ENCODE measurements at places on chromosomes 4 and X. TPM values are rescaled to one million over a fixed set of nuclear protein-coding genes. Genes with fewer than 3 reads are reported as not detected.
A peak's percentile ranks its signal among the peaks of the same experiment; 100 is the strongest.

AFP gene
- not detected for total RNA-seq

DNA sequence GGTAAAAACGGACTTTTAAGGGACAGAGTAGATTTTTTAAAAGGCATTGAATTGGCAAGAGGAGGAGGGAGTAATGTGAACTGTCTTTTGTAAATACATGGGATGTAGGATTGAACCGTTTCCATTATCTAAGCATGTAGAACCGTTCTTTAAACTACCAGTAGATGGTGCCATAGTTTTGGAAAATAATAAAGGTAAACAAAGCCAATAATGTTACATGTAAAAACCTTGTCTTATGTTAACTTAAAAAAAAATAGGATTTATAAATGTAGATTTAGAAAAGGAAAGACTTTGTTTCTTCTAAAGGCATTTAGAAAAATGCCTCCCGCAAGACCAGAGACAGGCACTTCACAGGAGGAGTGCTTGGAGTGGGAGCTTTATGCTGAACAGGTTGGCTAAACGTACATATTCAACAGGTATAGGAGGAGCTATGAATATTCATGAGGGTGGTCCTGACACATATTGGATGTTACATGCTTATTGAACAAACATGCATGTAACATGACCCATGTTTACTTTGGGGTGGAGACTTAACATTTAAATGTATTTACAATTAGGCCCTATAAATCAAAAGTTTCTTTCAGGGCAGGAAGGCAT is 45.5 kb upstream of the FAM241A start:
- peaks cover 22% of the 10 kb centered on the region for H3K27me3 ChIP-seq
- no peak for DNase-seq
- H3K4me1 ChIP-seq = peaks cover 20% of the 10 kb centered on the region
- no peak overlapping the region for H3K4me3 ChIP-seq
- no peaks in the 10 kb centered on the region for H3K36me3 ChIP-seq
- no peak overlapping the region for H3K27ac ChIP-seq

GRCh38 chrX:138765051-138765450 is 53.5 kb upstream of the FGF13 start:
- no peaks in the 10 kb centered on the region for H3K36me3 ChIP-seq
- H3K27ac ChIP-seq = no peak overlapping the region
- DNase-seq = no peak
- no peaks in the 10 kb centered on the region for H3K27me3 ChIP-seq

DNA sequence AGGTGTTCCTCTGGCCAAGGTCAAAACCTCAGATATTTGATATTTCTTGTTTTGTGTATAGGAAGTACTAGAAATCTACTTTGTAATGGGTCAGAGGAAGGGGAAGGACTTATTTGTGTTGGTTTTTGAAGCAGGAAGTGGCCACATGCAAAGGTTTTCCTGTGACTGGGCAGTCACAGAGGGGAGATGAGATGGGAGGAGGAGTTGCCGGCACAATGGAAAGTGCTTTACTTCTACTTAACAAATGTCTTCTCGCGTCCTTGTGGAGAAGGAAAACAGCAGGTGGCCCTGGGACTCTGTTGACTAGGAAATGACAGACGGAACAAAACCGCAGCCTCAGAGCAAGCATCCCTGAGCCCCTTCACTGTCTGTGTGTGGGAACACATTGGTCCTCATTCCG is 46.6 kb downstream of the SHROOM2 start:
- no peak overlapping the region for H3K27ac ChIP-seq
- no peaks in the 10 kb centered on the region for H3K4me1 ChIP-seq
- no peaks in the 10 kb centered on the region for H3K36me3 ChIP-seq
- H3K27me3 ChIP-seq = peaks cover 8% of the 10 kb centered on the region
- no peak overlapping the region for H3K4me3 ChIP-seq

GRCh38 chr4:15234856-15235126 is 193.0 kb upstream of the C1QTNF7 start:
- DNase-seq = no peak
- H3K4me3 ChIP-seq = no peak overlapping the region
- H3K27ac ChIP-seq = no peak overlapping the region
- H3K27me3 ChIP-seq = no peaks in the 10 kb centered on the region

CDKL5 gene
- total RNA-seq = 0.73 TPM

- H3K27me3 ChIP-seq = no peaks in the 10 kb centered on the region
- no peaks in the 10 kb centered on the region for H3K36me3 ChIP-seq
- no peak overlapping the region for H3K27ac ChIP-seq
- DNase-seq = no peak
- no peaks in the 10 kb centered on the region for H3K4me1 ChIP-seq
- H3K4me3 ChIP-seq = no peak overlapping the region
Observed at GRCh38 chr4:35250331-35250730, 994.0 kb downstream of the ARAP2 start.

DNA sequence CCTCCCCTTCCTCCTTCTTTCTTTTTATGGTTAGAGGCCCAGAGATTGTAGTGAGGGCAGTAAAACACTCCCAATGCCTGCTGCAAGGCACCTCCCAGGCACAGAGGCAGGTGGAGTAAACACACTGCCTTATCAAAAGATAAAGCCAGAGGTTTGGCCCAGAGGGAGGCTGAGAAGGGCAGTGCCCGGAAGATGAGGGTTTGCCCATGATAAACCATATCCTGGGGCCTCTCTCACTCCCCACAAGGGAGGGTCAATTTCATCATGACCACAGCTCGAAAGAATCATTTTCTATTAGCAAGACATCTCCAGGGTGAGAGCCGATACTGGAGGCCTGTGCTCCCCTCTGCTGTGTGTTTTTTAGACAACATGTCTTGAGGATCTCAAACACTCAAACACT is 98.5 kb upstream of the FAM9C start:
- peaks cover 4% of the 10 kb centered on the region for H3K4me1 ChIP-seq
- no peak overlapping the region for H3K4me3 ChIP-seq
- DNase-seq = no peak
- peaks cover 5% of the 10 kb centered on the region for H3K36me3 ChIP-seq

L1CAM gene
- 1.7 TPM for total RNA-seq

DNA sequence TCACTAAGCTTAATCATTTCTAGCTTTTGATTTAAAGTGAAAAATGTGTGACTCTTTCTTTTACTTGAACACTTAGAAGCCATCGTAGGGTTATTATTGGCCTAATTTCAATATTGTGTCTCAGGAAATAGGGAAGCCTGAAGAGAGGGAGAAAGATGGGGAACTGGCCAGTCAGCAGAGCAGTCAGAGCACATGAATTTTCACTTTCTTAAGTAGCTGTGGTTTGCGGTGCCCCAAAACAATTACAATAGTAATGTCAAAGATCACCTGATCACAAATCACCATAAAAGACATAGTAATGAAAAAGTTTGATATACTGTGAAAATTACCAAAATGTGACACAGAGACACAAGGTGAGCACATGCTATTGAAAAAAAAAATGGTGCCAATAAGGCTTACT is 45.5 kb downstream of the CENPC start:
- no peak overlapping the region for H3K4me3 ChIP-seq
- peaks cover 12% of the 10 kb centered on the region for H3K4me1 ChIP-seq
- H3K27ac ChIP-seq = peak overlapping the region; percentile 11
- H3K36me3 ChIP-seq = peaks cover 46% of the 10 kb centered on the region

GRCh38 chr4:38647101-38647819 is 16.7 kb upstream of the KLF3 start:
- peaks cover 1% of the 10 kb centered on the region for H3K36me3 ChIP-seq
- peaks cover 10% of the 10 kb centered on the region for H3K27me3 ChIP-seq
- no peak for DNase-seq
- no peak overlapping the region for H3K4me3 ChIP-seq
- H3K4me1 ChIP-seq = peaks cover 4% of the 10 kb centered on the region

- no peak overlapping the region for H3K4me3 ChIP-seq
- DNase-seq = peak; percentile 20
- H3K27me3 ChIP-seq = peaks cover 9% of the 10 kb centered on the region
- no peaks in the 10 kb centered on the region for H3K4me1 ChIP-seq
Observed at GRCh38 chrX:53481816-53482465, 47.8 kb upstream of the HSD17B10 start.

Data from activated T-helper 1 cell treated with anti-CD3 and anti-CD28 coated beads, Interleukin-12 subunit alpha, Interleukin-12 subunit beta, Interleukin-2, Interleukin-4 antibody, amounts not matched to agents 30 ng/mL and 10 ng/mL and 1 ng/mL, durations not matched to agents 14 hours and 24 hours and 36 hours (primary cell).